Progenitor cell of endocrine pancreas (in vitro differentiated cells): ENCODE measurements at places on chromosomes 16 and 17.
A peak's percentile ranks its signal among the peaks of the same experiment; 100 is the strongest.

- DNase-seq = no peak
Measured at GRCh38 chr16:10070591-10070990, 111.6 kb downstream of the GRIN2A start.

- no peak for DNase-seq
Measured at GRCh38 chr16:75317532-75317931, 66.1 kb upstream of the BCAR1 start.

DNA sequence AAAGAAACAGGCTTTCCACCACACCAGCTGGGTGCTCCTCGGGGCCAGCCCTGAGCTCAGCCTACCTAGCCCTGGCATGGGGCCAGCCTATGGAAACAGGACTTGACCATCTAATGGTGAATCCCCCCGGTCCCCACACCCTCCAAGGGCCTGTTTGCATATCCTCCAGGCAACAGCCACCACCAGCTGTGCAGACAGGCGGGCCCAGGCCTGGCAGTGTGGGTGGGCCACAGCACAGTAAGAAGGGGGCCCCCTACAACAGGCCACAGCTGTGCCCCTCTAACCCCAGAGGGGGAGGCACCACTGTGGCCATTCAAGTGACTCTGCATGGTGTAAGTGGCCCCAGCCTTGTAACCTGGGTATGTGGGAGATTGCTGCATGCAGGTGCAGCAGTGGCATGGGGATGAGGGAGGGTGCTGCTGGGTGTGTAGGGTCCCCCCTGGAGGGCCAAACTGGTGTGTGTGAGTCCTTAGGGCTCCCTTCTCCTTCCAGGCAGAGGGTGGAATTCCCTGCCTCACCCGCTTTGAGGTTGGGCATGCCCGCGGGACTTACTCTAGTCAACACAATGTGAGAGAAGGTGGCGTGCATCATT is 148.2 kb downstream of the C16orf78 start:
- no peak for DNase-seq

DNA sequence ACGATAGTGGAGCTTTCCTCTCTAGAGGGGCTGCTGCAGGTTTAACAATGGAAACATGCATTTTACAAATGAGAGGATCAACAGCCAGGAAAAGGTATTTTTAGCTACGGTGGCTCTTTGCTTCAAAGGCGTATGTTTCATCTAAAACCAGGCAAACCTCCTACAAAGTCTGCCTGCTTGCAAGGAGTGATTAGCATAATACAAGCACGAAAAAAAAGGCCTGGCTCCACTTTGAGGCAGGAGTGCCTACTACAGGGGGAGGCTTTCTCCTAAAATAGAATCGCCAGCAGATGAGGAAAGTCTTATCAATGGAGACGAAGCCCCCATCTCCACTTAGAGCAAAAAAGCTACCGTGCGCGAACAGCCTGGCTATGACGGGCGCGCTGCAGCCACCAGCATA is 27.1 kb upstream of the MTSS2 start:
- no peak for DNase-seq

DNA sequence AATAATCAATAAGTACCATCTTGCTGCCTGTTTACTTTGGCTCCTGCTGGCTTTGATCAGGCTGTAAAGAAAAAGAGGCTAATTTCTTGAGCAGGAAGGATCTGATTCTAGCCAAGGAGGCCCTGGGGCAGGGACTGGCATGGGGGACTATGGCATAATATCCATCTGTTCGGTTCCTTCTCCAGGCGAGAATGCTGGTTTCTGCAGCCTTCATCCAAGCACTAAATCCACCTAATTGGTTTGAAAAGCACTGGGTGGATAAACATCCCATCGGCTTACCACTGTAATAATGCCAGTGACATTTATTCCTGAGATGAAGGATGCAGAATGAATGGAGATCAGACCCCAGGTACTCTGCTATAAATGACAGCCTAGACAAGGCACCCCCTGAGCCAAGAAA is 180.0 kb upstream of the ASIC2 start:
- DNase-seq = no peak

- no peak for DNase-seq
Measured at GRCh38 chr16:76226011-76226410, 51.2 kb upstream of the CNTNAP4 start.

DNA sequence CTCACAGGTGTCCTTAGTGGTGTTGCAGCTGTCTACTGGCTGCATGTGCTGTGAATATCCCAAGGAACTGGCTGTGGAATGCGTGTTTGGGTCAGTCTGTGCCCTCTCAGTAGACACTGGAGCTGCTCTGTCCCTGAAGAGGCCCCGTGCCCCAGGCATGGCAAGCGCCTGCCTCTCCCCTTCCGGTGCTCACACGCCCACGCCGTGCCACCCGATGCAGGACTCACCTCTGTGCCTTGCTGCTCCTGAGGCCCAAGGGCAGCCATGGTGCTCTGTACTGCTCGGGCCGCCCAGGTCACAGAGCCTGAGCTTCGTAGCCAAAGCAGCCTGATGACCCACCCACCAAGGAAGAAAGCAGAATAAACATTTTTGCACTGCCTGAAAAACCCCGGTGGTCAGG is 10.0 kb downstream of the RGS11 start:
- DNase-seq = no peak

DNA sequence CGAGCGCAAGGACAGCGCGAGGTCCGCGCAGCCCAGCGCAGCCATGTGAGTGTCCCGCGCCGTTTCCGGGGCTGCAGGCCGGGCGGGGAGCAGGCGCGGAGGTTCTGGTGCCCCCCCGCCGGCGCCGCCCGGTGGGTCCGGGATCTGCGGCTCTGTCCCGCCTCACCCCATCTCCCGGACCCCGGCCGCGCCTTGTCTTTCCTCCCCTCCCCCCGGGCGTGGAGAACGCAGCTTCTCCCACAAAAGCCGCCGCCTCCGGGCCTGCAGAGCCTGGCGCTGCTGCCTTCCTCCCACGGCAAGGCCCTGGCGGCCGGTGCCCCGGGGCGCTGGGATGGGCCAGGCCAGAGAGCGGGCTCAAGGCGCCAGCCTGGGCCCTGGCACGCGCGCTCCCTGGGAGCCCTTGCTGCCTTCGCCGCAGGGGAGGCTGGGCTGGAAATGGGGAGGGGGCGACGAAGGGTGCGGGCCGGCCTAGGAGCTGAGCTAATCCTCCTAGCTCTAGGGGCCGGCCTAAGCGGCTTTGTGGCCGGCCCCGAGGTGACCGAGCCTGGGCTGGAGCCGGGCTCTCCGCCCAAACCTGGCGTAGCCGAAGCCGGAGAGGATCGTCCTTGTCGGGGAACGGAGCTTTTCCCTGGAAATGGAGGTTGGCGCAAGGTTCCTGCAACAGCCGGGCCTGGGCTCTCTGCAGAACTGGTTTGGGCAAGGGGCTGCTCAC is 397 bp downstream of the RIPOR1 start:
- DNase-seq = peak; percentile 41

DNA sequence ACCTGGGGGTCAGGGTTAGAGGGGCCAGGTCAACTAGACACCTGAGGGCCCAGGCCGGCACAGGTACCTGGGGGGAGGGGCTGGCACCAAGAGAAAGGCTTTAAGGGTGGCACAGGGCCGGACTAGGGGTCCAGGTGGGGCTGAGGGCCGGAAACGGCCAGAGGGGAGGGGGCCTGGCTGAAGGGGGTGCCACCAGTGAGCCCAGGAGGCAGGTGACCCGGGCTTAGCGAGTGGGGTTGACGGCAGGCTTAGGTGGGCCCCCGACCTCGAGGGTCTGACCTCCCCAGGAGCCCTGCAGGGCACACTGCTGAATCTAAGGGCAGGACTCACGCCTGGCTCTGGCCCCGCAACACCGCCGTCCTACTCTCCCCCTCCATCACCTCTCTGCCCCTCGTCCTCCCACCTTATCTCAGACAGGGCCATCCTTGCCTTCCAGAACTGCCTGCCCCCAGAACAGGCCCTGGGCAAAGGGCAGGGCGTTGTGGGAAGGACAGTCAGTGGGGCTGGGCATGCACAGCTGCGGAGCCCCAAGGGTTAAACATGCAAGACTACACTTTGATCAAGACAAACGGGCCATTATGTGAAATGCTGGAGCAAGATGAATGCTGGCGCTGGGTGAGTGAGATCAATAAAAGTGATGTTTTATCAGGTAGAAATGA is 44.4 kb downstream of the ACTG1 start:
- DNase-seq = no peak

DNA sequence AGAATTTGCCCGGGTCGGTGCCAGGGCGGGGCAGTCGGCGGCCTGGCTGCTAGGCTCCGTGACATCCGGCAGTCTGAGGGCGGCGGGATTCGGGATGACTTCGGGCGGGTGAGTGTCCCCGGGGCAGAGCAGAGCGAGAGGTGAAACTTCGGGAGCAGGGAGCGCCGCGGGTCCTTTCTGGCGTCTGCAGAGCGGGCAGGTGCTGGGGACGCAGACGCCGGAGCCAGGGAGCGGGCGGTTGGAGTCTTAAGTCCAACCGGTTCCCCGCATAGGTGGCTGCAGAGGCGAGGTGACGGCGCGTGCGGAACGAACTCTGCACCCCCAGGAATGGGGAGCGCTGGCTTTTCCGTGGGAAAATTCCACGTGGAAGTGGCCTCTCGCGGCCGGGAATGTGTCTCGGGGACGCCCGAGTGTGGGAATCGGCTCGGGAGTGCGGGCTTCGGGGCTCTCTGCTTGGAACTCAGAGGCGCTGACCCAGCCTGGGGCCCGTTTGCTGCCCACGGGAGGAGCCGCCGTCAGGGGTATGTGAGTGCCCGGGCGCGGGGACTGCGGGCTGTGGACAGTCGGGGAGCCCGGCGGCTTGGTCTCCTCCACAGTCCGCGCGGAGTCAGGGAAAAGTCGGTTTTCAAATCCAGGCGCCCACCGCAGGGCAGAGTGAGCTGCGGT is at the start of gene B4GALNT2:
Gene B4GALNT2 (plus strand): TSS at position 71 of the 666 bp plus-strand sequence. CDS start 24 bp downstream, at position 95.
- DNase-seq = peak; percentile 22

GRCh38 chr17:76121932-76122430 is 18.4 kb upstream of the EXOC7 start:
- DNase-seq = no peak

- DNase-seq = no peak
Measured at GRCh38 chr17:3921502-3922319, 5.4 kb upstream of the P2RX1 start.

- DNase-seq = no peak
Measured at GRCh38 chr17:56158915-56159825, 5.9 kb downstream of the ANKFN1 start.

DNA sequence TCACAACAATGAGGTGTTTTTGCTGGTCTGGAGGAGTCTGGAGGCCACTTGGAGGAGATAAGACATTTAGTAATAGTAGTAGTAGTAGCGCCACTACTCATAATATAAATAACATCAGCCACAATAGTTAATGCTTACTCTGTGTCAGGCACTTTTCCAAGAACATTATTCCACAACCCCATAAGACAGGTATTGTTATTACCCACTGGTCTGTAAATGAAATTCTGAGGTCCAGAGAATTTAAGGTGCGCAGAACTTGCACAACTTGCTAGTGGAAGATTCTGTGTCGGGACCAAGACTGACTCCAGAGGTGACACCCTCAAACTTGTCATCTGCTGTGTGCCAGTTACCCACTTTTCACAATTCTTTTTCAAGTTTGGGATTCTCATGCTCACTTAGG is 106.5 kb downstream of the MRM1 start:
- no peak for DNase-seq

- no peak for DNase-seq
Measured at GRCh38 chr17:39487946-39488345, 26.7 kb downstream of the CDK12 start.

- no peak for DNase-seq
Measured at GRCh38 chr16:52690468-52690867, 143.5 kb upstream of the TOX3 start.

- no peak for DNase-seq
Measured at GRCh38 chr17:45436161-45436560, 3.5 kb upstream of the ARHGAP27 start.

- no peak for DNase-seq
Measured at GRCh38 chr17:62674363-62674739, 46.9 kb downstream of the MRC2 start.

DNA sequence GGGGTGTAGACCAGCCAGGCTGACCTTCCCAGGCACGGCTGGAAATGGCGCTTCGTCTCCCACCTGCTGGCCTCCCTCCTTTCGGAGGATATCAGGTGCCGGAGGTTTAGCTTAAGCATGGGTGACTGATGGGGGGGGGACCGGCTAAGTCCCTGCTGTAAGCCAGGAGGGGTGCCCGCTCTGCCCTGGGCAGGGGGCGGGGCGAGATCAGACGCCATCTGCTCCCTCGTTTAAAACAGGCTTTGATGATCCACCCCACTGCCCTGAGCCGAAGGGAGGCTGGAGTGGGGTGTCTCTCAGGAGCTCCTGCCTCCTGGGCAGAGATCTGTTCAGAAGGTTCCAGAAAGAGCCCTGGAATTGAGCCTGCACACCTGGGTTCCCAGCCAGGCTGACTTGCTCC is 26.0 kb downstream of the C16orf74 start:
- no peak for DNase-seq

DNA sequence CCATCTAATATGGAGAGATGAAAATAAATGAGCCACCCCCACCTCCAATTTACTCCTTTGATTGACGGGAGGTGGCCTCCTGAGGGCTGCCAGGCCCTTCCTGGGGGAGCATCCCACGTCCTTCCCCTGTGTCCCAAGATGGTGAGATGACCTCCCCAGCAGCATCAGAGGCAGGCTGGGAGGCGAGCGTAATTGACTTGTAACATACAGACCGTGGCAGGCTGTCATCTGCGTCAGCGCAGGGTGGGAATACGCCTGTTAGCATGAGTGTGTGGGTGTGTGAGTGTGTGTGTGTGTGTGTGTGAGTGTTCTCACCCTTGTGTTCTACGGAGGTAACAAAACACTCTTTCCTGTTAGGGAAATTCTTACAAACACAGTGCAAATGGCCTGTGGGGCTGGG is 156.9 kb upstream of the CIBAR2 start:
- no peak for DNase-seq

- no peak for DNase-seq
Measured at GRCh38 chr17:80826955-80827645, 164.5 kb upstream of the CHMP6 start.

GRCh38 chr16:2822158-2822495 is 5.1 kb downstream of the PRSS21 start:
- no peak for DNase-seq

DNA sequence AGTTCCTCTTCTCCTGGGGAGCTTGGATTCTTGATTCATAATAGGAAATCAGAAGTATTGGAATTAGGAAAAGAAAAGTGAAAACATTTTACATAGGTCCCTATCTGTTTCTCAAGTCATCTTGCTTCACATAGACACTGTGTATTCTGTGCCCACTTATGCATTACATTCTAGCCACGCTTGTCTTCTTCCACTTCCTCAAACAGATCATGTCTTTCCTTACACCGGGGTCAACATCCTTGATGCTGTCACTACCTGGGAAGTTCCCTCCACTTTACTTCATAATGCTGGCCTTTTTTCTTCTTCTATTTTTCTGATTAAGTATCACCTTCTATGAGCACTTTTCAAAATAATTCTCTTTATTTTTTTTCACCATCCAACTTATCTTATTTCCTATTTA is 606.4 kb upstream of the CDH8 start:
- no peak for DNase-seq
